ENCODE measurements at places on chromosomes 6 and 20.

- DNase-seq = peak; percentile 40
Observed at GRCh38 chr20:35994994-35995453, 26.6 kb downstream of the CNBD2 start.

GRCh38 chr6:162234631-162235030 lies 492.9 kb downstream of the PRKN start:
- DNase-seq = no peak

DNA sequence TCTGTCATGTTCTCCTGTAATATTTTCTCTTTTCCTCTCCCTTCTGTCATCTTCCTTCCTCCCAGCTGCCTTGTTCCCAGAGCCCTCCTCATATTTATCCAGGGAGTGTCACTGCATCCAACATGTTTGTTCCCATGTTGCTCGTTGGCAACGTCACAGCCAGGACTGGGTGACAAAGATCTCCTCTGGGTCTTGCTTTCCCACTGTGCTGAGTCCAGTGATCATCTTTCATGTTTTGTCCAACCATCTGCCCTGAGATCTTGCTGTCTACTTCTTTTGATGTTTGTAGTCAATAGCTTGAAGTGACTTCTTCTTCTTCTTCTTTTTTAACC lies 26.6 kb downstream of the FARS2 start:
- DNase-seq = no peak

- DNase-seq = no peak
Observed at GRCh38 chr20:22836211-22836610, 198.9 kb upstream of the SSTR4 start.

- DNase-seq = no peak
Observed at GRCh38 chr6:158854214-158855101, 35.3 kb upstream of the EZR start.

DNA sequence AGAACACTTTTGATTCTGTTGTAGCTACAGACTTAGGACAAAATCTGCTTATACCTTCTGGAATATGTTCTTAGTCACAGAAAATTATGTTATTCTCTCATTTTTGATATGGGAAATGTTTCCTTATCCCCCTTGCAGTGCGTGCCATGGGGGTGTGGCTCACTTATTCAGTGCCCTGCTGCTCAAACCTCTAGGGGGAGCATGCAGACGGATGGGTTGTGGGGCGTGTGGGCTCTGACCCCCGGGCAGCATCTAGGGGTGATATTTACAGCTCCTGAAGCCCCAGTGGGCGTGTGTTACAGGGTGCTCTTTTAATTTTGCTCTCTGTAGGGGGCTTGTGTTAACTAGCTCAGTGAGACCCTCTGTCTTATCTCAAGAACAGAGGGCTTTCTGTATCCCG lies 61.3 kb upstream of the FERMT1 start:
- DNase-seq = no peak

GRCh38 chr6:157996201-157996712 lies 14.6 kb downstream of the SYNJ2 start:
- no peak for DNase-seq

DNA sequence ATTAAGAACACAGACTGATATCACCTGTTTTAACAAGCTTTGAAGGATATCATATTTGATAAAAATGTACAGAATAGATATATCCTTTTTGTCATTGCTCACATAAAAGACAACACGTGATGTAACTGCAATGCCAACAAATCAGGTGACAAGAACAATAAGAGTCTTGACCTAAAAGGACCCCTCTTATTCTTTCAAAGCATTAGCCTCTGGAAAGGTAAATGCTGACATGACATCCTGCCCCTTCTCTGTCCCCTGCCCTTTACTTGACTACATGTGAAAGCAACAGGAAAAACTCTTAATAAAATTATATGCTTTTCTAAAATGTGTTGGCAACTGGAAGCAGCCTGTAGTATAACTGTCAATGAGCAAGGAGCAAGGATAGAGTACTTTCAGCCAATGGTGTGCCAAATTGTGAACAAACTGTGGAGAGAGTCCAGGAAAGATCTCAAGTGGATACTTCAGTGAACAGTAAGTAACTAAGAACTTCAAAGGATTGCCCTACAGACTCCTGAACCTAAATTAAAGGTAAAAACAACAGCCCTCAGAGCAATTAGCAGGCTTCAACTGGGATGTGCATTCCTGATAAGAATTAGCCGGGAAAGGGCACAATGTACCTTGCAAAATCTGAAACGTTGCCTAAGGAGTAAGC lies 16.3 kb downstream of the PTPRK start:
- DNase-seq = no peak

GRCh38 chr6:19665613-19665909 lies 171.6 kb upstream of the ID4 start:
- DNase-seq = no peak

- DNase-seq = no peak
Observed at GRCh38 chr6:30814146-30815040, 69.9 kb upstream of the DDR1 start.

DNA sequence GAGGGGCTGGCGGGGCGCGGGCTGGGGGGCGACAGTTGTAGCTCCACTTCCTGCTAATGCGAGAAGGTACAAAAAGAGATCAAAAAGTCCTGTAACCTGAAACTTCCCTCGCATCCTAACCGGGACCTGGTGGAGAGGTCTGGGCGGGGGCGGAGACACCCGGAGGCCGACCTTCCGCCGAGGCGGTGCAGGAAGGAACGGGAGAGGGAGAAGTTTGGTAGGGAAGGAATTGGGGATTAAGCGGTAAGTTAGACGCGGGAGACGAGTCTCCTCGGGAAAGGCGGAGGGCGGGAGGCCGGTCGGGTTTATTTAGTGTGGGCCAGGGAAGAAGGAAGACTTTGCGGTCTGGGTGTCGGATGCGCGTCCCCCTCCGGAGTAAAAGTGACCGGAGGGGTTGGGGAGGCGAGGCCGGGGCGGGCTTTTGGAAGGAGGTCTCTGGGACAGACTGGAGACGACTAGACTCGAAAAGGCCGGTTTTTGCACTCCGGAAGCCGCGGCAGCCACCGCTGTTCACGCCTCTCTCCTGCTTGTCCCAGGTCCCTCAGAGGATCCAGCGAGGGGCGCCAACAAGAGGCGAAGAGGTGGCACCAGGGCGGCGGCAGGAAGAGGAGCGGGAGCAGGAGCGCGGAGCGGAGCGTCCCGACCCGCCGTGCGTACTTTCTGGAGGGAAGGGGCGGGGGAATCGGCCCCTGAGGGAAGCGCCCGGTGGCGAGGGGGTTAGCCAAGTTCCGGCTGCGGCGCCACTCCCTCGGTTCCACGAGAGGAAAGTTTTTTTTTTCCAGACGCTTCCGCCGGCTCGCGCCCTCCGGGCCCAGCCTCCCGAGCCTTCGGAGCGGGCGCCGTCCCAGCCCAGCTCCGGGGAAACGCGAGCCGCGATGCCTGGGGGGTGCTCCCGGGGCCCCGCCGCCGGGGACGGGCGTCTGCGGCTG lies 734 bp downstream of the TPBG start:
- DNase-seq = no peak

GRCh38 chr20:53839423-53840176 lies 230.8 kb downstream of the BCAS1 start:
- peak; percentile 18 for DNase-seq

GRCh38 chr20:10012464-10012863 lies 22.3 kb upstream of the ANKEF1 start:
- DNase-seq = no peak

- no peak for DNase-seq
Observed at GRCh38 chr6:80566361-80566760, 459.9 kb downstream of the BCKDHB start.

- DNase-seq = no peak
Observed at GRCh38 chr6:98944598-98945081, 3.1 kb downstream of the FBXL4 start.

DNA sequence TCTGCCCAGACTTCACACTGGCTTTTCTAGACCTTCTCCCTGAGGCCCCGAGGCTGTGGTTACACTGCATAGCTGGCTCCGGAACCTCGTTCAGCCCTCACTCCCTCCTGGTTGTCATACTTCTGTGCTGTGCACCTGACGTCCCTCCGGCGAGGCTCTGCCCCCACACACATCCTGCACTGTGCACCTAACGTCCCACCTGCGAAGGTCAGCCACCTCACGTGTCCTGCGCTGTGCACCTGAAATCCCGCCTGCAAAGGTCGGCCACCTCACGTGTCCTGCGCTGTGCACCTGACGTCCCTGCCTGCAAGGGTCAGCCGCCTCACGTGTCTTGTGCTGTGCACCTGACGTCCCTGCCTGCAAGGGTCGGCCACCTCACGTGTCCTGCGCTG lies 111.0 kb upstream of the FRMD1 start:
- no peak for DNase-seq

GRCh38 chr6:55142610-55143009 lies 31.7 kb upstream of the HCRTR2 start:
- DNase-seq = no peak

DNA sequence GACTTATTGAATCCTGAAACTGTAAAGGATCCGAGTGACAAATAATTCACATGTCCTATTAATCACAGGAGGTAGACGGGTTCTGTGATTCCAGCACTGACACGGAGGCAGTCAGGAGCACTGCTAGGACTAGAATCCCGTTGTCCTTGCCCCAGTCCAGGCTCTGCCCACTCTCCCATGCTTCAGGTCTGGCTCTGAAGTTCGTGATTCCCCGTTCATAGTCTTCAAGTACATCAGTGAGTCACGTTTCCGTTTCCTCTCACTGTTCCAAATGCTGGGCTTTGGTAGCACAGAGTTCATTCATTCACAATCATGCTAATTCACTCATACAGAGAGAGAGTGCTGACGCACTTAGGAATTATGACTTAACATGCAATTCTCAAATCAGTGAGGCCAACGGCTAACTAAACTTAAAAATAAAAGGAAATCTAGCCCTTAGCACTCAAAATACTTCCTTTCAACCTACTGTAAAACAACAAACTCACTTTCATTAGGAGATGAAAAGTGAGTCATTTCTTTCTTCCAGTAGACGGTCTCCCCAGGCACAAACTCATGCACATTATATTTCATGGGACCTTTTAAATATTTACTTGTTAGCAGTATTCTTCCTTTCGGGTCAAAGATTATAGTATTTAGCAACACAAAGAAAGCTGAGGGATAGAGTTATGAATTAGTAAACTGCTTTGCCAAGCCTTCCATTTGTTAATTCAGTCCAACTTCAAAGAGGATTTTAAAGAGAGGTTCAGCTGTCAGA lies 94.0 kb upstream of the NHSL1 start:
- no peak for DNase-seq

DNA sequence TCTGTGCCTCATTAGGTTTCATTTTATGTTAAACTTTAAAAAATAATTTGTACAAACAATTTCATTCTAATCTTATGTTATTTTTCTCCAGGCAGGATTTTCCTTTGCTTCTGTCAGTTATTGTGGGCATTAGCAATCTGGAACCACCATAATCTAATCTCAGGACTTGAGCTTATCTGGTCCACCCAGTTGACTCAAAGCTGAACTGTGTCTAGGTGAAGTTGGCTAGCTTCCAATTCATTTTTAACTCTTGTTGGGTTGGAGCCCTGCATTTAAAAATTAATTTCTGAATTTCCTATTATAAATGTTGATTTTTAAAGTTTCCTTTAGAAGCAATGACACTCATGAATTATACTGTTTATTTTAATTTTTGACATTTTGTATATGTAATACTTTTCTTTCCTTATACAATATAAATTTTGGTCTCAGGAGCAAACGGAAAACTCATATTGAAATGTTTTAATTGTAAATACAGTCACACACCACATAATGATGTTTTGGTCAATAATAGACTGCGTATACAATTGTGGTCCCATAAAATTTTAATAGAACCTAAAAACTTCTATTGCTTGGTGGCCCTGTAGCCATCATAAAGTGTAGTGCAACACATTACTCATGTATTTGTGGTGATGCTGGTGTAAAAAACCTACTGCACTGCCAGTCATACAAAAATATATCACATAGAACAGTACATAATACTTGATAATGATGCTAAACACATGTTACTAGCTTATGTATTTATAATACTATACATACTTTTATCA lies 121.3 kb downstream of the CLVS2 start:
- no peak for DNase-seq

DNA sequence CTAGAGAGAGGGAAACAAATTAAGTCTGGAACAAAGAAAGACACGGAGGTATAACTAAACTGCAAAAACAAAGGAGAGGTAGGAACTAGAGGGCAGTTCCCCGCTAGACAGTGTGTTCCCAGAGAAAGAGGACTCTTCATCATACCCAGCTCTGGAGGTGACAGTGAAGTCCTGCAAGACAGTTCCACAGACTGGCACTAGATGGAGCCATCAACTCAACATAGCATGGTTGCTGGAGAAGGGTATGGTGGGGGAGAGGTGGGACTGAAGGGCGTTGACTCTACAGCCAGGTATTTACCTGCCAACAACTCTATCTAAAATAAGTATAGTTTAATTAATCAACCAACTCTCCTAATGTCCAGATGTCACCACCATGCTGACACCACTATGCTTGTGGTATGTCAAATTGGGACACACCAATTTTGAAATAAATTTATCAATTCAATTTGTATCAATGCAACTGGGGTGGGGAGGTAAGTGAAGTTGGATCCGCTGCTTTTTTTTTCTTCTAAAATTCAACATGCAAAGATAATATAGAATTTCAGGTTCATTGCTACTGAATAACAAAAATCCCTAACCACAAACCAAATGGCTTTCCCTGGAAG lies 9.7 kb downstream of the BACH2 start:
- no peak for DNase-seq

GRCh38 chr6:141107591-141108160 lies 1025.0 kb upstream of the GJE1 start:
- DNase-seq = no peak

DNA sequence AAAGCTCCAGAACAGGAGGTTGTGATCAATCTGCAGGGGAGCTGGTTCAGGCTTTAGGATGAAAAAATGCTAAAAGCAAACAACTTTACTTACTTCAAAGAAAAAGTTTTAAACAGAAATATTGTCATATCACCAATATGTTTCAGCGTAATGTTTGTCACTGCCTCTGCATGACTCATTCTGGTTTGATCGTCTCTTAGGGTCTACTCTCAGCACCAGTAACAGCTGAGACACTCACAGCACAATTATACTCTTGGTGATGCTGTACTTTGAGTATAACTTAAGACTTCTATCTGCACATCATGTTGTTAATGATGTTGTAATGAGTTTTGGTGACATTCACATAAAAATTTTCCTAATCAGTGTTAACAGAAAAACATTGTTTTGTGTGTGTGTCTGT lies 665.4 kb downstream of the EPM2A start:
- no peak for DNase-seq

- no peak for DNase-seq
Observed at GRCh38 chr20:38670786-38671185, 53.5 kb upstream of the SLC32A1 start.

GRCh38 chr6:30915591-30915946 lies 1.5 kb downstream of the VARS2 start:
- DNase-seq = no peak

DNA sequence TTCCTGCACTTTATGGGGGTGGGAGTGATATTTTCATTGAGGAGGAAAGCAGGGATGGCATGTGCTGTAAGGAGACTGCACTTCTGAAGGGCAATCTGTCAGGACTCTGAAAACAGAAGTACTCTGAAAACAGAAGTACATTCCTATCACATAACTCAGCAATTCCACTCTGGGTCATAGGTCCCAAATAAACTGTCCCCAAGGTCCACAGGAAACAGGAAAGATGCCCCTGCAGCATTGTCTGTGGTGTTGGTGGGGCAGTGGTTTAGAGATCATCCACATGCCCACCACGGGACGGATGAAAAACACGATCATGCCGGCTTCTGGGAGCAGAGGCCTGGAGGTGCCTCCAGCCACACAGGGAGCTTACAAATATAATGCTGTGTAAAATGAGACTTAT lies 150.3 kb downstream of the OTOR start:
- no peak for DNase-seq

GRCh38 chr6:167993831-167994230 lies 3.6 kb upstream of the KIF25 start:
- DNase-seq = no peak

GRCh38 chr6:453152-453551 lies 61.6 kb downstream of the IRF4 start:
- DNase-seq = no peak

Measured in activated gamma-delta T cell (primary cell).